ENCODE measurements at places on chromosomes 6 and 20.

DNA sequence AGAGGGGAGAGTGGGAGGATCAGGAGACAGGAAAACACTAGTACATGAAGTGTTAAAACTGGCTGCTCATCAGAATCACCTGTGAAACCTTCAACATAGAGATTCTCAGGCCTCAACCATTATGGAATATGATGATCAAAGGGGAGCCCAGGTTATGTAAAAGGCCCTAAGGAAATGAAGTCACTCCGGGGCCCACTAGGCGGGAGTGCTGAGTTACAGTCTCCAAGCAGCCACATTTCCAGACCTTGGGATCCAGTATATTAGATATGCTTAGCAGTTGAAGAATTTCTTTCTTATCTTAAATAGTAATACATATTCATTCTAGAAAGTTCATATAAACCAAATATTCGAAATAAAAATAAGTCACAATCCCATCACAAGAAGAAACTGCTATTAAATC is 476.3 kb downstream of the PRKN start:
- DNase-seq: no peak

- no peak for DNase-seq
These were observed 31.7 kb upstream of the CST1 start for GRCh38 chr20:23782366-23782983.

DNA sequence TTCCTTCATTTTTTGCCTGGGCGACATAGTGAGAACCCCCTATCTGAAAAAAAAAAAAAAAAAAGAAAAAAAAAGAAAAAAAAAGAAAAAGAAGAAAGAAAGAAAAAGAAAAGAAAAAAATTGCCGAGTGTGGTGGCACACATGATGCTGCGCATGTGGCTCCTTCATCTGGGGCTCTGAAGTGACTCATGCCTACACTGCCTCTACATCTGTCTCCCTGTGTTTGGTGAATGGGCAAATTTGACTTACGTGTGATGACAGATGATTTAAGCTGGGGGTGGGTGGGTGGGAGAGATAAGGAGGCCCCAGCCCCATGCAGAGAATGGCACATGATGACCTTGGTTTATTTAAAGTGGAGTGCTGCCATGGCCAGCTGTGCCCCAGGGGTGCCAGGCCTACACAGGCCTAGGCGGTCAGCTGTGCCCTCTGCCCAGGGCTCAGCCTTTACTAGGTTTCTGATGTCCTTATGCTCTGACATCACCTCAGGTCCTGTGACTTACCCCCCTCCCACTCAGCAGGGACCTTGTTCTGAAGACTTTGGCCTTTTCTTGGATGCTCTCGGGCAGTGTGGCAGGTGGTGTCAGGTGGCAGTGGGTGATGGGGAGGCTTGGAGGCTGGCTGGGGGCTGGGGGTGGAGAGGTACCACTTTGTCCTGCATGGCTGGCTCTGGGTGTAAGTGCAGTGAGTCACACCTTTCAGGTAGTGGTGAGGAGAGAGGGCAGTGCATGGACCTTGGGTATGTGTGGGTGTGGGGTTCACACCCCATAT is 41.1 kb downstream of the VEGFA start:
- DNase-seq: no peak

- no peak for DNase-seq
These were observed 223.5 kb upstream of the ID4 start for GRCh38 chr6:19613678-19614077.

DNA sequence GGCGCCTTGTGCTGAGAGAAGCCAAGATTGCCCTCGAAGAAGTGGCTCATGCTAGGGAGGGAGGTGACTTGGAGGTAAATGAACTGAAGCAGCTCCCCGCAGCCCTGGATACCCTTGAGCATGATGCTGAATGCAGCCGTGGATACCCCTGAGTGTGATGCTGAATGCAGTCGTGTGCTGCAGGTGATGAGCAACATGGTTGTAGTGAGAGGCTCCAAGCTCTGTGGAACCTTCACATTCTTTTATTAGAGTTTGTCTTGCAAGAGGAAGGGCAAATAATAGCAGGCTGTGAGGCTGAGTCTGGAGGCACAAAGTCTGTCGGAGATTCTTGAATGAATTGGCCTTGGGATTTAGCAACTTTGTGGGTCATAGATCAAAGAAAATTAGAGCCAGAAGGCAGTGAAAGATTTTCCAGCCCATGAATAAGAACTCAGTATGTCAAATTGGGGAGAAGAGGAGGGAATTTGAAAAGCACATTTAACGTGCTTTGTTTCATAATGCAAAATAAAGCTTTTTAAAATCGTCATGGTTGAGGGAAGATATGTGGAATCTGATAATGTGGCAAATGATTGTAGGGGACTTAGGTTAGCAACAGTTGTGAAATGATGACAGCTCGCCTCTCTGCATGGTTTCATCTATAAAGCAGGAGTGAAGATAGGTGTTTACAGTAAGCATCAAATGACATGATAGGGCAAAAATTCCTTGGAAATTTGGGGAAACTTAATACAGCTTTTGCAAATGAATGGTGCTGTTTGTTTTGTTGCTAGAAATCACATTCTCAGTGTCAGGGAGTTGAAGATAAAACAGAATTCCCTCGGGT is 120.1 kb upstream of the TIAM2 start:
- DNase-seq: no peak

DNA sequence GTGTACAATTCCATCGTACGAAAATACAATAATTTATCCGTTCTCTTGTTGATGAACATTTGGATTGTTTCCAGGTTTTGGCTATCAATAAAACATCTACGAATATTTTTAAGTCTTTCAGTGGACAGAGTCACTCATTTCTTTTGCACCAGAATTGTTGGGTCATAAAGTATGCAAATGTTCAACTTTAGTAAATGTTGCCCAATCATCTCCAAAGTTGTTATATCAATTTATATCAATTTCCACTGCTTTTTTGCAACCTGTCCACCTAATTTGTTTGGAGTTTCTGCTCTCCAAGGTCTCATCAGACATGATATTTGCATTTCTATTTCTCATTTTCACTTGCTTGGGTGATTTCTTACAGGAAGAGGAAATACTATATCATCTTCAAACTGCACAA is 10.5 kb downstream of the TMEM239 start:
- no peak for DNase-seq

- DNase-seq: no peak
These were observed 8.5 kb upstream of the COQ3 start for GRCh38 chr6:99402448-99402847.

- DNase-seq: no peak
These were observed 280.4 kb upstream of the TAB2 start for GRCh38 chr6:149037051-149037671.

DNA sequence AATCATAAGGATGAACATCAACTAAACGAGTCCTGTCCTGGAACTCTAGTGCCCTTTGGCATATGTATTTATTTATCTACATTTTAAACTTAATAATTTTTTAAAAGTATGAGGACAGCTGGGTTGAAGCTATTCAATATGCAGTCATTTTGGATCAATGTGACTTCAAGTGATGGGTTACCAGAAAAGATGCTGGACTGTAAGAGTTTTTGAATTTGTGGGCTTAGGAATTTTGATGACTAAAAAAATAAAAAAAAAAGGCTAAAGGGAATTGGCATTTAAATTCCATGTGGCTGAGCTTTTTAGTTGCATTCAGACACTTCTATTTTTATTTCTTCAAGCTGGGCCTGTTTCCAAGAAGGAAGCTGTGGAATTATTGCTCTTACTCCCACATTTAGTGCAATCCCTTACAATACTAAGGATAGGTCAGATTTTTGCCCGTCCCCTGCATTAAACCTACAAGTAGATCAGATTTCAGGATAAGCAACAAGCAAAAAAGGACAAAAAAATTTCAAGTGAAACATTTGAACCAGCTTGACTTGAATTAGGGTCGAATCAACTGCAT is 704.2 kb upstream of the CITED2 start:
- DNase-seq: no peak

GRCh38 chr20:54293526-54293925 is 85.6 kb downstream of the PFDN4 start:
- DNase-seq: no peak

DNA sequence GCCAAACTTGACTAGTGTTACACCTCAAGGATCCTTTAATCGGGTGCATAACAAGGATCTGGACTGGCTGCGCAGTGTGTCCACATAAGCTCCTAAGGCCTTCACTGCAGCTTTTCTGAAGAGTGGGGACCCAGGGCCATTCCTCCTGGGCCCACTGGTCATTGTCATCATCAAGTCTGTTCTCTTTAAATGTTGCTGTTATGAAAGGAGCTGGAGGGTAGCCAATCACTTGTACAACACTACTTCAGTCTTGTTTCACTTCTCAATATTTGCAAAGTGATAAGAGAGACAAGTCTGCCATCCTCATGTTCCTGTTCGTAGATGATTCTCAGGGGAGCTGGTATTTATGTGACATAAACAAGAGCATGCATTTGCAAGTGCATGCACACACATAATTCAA is 149.8 kb downstream of the SYNDIG1 start:
- no peak for DNase-seq

- no peak for DNase-seq
These were observed 48.4 kb upstream of the EZR start for GRCh38 chr6:158867381-158868121.

DNA sequence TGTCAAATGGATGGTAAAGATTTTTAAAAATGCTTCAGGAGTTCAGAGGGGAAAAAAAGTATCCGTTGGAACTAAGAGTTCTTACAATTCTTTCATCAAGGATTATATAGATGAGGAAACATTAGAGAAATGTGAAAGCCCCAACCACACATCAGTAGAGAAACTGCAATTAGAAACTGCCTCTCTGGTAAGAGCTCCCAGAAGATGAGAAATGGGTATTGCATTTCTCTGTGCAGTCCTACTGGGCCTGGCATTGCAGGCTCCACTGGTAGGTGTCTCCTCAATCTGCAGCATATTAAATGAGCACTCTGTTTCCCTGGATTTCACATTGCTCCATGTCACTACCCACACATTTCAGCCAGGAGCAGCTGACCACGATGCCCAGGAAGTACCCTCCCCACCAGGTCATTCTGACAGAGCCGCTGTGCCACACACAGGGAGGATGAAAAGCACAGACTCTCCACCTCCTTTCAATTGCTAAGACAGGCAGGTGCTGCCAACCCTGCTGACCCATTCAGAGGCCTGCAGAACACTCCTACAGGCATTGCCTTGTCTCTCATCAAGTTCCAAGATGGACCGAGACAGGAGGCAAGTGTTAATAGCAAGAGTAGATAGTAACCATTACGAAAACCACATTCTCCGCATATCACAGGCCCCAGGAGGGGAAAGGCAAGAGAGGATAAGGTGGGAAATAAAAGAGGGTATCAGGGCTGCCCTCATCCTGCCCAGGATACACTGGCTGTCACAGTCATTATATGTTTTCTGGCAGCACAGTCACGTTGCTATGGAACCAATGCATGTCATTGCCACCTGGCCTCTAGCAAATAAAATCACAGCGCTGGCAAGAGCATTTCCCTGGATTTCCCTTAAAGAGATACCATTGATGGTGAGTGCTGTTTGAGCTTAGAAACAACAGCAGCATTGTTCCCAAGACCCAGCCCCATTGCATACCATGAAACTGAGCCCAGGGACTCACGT is 241.7 kb downstream of the ATXN1 start:
- DNase-seq: no peak

GRCh38 chr6:157822245-157823000 is 623 bp upstream of the SNX9 start:
- no peak for DNase-seq

- no peak for DNase-seq
These were observed 186.1 kb upstream of the SUPT3H start for GRCh38 chr6:45563844-45564243.

- DNase-seq: no peak
These were observed 138.0 kb downstream of the OPN5 start for GRCh38 chr6:47919875-47920274.

DNA sequence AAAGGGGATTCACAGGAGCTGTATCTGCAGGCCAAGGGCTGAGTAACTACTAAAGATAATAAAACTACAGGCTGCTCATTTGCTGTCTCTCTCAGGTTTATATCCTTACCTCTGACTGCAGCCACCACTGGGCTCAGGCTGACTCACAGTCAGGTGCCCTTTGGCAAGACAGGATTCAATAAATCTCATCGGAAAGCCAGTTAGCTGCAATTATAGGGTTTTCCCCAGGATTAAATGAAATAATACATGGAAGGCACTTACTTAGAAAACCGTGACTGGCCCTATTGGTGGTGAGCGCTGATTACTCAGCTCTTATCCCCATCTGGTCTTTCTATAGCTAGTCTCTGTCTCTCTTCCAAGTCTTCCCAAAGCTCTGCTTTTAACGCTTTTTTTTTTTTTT is 26.4 kb downstream of the RMND1 start:
- DNase-seq: no peak

DNA sequence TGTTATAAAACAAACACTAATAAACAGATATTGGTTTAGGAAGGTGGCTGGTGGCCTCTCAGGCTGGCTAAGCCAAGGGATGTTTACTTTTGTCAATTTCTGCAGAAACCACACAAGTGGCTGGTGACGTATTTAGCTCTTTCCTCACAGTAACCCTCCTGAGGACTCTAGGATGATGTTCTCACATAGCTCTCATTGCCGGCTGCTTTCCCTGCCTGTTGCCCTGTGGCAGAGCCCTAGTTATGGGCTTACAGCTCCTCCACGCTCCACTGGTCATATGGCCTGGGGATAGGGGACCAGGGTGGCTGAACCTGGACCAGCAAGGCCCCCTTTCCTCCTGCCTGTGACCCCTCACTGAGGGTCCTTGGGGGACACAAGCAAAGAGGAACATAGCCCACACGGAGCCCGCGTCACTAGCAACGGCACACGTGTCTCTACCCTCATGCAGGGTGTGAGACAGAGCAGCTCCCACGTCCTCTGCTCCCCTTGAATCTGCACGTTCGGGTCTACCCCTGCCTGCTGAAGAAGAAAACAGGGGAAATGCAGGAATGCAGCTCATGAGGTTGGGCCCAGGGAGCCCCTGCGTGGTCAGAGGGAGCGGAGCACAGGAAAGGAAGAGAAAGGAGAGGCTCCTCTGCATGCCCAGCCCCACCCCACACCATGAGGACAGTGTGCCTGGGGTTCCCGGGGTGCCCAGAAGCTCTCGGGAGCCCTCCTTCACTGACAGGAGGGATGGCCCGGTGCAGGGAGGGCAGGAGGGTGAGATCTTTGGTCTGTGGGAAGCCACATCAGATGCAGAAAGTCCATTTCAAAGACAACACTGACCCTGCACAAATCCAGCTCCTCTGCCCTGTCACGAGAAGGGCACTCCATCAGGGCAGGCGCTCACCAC is 13.9 kb downstream of the RAMACL start:
- no peak for DNase-seq

DNA sequence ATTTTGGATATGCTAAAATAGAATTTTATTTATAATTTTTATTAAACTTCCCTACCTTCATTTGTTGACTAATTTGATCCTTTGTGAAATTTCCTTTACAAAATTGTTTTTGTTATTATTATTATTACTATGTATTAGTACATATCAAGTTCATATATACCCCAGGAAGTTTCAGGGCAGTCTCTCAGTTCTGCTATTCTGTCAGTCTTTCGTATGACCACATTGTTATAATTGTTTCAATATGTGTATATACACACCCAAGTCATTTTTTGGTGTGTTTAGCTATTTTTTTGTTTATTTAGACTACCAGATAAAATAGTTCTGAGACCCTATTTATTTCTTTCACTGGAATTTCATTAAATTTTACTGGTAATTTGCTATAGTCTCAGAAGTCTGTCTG is 72.1 kb downstream of the NKAIN2 start:
- no peak for DNase-seq

GRCh38 chr20:45058168-45058850 is 42.6 kb downstream of the KCNS1 start:
- no peak for DNase-seq

- DNase-seq: no peak
These were observed 95.3 kb downstream of the FOXO3 start for GRCh38 chr6:108655806-108656651.
